ENCODE measurements at places on chromosomes 16 and 17.
A peak's percentile ranks its signal among the peaks of the same experiment; 100 is the strongest.

- no peak for DNase-seq
Observed at GRCh38 chr17:54482843-54483242, 417.8 kb upstream of the TOM1L1 start.

GRCh38 chr16:1923299-1924034 is 5.3 kb upstream of the HS3ST6 start:
- no peak for DNase-seq

- no peak for DNase-seq
Observed at GRCh38 chr17:58779446-58779845, 23.8 kb downstream of the PPM1E start.

- no peak for DNase-seq
Observed at GRCh38 chr17:57467801-57468200, 211.5 kb downstream of the MSI2 start.

- DNase-seq = no peak
Observed at GRCh38 chr16:85573696-85574641, 39.2 kb upstream of the GSE1 start.

- DNase-seq = no peak
Observed at GRCh38 chr17:56505154-56505756, 88.2 kb upstream of the NOG start.

- no peak for DNase-seq
Observed at GRCh38 chr17:8791910-8792270, 7.3 kb downstream of the MFSD6L start.

- DNase-seq = no peak
Observed at GRCh38 chr16:88651276-88651988, 579 bp upstream of the CYBA start.

DNA sequence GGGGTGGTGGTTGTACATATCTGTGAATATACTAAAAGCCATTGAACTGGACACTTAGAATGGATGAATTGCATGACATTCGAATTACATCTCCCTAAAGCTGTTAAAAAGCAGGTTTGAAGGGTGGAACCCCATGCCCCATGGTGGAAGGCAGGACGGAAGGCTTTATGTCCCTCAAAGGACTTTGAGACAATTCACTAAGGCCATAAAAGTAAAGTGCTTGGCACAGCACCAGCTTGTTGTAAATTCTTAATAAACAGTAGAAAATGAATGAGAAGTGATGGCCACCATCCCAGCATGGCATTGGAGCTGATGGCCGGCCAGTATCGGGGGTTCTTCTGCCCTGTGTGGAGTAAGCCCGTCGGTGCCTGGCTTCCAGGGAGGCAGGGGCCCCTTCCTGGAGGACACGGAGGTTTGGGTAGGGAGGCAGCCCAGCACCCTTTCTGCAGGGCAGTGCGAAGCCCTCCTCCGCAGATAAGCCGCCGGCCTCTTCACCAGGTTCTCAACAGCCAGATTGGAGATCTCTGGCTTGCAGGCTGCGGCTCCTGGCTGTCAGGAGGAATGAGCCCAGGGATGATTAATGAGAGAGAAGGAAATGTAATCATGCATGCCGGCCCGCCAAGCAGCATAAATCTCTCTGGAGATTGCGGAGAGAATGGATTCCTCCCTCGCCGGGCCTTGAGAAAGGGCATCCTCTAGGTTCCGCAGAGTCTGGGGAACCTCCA is 346.9 kb downstream of the FOXL1 start:
- no peak for DNase-seq

DNA sequence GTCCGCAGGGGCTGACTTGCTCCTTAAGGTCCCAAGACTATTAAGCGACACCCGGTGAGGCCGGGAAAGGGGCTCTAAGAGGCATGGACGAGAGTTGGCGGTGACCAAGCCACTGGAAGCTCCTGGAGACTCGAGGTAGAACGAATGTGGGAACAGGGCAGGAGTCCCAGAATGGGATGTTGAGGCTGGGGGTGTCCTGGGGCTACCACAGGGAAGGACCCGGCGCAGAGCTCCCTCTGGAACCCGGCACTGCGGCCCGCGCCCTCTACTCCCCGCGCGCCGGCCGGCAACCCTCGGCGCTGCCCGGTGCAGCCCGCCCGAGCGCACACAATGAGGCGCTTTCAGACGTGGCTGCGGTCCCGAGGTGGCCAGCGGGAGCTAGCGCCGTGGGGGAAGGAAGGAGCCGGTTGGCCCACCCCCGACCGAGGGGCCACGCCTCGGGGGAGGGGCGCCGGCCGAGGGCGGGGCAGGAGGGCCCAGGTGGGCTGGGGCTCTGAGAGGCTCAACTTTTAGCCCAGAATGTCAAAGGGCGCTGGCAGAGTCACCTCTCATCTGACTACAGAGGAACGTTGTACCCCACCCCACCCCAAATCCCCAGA is at the start of gene CHST6:
Gene CHST6, minus strand, starts transcription at position 366 of the 599 bp plus-strand sequence. CDS start 15,613 bp downstream, outside the sequence.
- no peak for DNase-seq

GRCh38 chr16:89759746-89760340 is 38.5 kb downstream of the ZNF276 start:
- no peak for DNase-seq

DNA sequence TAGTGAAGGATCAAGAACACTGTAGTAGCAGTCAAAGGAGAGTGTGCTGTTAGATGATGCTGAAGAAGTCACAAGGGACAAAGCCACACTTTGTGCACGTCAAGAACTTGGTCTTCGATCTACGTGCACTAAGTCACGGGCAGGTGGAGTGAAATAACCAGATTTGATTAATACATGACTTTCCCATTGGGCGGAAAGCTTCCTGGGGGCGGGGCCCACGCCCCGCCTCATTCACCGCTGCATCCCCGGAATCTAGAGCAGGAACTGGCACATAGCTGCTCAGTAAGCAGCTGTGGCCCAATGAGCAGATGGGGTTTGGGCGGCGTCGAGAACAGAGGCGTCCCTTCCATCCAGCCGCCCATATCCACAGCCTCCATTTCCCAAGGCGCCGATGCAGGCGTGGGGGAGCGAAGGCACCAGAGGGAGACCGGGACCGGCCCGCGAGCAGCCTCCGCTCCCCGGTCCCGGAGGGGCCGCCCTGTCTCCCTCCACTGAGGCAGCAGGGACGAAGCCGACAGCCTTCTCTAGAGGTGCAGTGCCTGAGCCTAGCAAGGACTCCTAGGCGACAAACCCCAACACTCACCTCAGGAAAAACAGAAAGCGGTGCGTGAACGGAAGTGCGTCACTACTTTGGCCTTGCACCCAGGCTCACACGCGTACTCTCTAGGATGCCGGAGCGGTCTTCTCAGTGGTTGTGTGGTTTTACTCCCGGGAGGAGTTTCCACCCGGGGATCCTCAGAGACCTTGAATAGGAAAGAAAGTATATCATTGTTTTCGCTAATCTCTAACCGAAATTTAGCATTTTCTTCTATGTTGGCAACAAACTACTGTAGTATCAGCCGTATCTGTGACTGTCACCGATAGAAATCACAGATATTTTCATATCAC is 4.9 kb downstream of the ZNF19 start:
- DNase-seq = peak; percentile 78

DNA sequence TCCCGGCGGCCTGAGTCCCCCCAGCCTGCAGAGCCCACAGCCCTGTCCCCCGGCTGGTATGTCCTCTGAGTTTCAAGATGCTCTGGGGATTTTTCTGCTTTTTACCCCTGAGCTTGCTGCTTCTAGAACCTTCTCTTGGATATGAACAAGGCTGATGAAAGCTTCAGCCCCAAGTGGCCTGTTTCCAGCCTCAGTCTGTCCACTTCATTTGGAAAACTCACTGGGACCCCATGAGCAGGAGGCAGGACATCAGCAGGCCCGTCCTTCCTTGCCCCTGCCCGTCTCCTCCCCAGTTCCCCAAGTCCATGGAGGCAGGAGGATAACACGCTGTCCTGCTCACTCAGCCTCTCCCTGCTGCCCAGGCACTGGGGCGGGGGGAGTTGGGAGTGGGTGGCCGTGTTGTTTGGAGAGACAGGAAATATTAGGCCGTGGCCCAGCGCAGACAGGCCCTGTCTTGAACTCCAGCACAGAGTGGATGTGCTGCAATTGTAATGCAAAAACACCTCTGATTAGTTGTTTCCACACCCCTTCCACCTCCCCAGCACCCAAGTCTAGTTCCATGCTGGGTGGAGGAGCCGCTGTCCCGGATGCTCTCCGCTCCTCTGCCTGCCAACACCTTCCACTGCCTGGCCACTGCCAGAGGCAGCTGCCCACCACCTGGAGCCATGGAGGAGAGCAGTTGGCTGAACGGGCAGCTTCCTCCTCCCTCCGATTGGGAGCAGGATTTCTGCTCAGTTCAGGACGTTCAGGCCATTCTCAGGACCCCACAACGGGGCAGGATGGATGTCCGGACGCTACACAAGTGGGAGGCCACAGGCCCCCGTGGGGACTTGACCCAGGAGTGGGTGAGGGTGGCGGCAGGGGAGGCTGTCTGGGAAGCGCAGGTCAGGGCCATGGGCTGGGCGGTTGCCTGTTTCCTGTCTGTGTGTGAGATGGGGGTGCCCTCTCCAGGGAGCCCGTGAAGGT is 216.9 kb upstream of the GSE1 start:
- no peak for DNase-seq

DNA sequence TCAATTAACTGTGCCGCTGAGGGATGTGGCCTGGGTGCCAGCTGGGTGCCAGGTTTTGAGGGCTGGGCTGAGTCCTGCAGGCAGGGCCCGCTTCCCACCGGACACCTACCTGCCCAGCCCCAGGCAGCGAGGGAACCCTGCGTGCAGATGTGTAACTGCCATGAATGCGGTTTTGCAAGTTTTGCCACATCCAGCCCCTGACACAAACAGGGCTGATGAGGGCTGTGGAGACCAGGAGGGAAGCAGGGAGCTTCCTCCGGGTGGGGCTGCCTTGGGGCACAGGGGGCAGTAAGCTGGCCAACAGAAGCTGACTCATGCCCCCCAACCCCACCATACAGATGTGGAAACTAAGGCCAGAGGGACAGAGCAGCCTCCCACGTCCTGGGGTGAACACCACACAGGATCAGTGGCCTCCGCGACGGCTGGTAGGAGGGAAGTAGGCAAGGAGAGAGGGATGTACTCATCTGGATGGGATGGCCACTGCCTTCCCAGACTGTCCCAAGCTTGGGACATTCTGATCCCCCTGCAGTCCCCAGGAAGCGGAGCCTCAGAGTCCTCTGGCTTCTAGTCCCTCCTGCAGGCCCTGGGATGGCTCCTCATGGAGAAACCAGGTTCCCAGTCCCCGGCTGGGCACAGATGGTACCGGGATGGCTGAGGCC is 1.6 kb downstream of the UBALD1 start:
- DNase-seq = peak; percentile 71

GRCh38 chr17:74525781-74526288 is 5.4 kb downstream of the CD300LB start:
- DNase-seq = peak; percentile 51

DNA sequence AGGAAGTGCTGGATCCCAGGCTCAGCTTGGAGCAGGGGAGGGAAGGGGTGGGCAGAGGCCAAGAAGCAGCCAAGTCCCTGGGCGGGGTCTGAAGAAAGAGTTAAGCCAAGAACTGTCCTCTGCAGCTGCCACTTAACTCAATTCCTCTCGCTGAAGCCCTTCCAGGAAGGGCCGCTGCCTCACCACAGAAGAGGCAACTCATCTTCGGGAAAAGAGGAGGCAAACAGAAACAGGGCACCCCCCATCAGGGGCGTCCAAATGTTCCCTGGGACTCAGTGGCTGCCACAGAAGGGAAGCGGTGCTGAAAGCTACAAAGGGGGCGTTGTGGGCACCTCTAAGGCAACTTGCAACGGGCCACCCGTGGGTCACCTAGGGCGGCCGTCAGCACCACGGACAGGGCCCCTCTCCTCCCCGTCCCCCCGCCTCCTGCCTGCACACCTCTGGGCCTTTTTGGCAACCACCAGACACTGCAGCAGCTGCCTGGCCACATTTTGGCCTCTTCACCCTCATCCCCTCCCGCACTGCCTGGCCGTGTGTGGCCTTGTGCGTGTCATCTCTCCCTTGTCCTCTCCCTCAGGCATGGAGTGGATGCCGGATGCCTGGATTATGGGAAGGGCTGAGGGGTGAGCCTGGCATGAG is 2.5 kb downstream of the TLCD3B start:
- DNase-seq = no peak

DNA sequence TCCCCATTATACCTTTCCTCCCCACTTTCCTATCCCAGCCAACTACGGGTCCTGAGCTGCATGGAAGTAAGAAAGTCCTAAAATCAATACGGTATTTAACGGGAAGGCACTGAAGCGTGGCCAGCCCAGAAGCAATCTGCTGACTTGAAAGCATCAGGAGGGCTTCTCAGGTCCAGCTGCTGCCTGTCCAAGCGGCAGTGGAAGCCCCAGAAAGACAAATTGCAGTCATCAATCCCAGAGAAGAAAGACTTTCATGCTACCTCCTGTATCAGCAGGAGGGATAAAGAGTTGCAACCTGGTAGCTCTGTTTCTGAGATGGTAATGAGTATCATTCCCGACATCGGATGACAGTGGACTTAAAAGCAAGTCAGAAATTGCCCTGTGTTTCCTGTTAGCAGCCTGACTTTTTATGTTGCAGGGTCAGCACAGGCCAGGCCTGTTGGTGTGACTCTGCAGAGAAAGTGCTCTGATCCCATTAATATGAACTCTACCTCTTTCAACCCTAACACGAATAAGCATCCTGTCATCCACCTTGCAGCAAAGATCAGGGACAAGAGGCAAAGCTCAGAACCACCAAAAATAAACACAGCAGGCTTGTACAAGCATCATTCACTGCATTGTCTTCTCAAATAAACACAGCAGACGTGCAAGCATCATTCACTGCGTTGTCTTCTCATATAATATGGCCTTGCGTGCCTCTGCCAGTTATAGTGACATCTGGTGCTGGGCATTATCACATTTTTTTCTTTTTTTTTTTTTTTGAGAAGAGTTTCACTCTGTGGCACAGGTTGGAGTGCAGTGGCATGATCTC is 358.6 kb upstream of the CDH11 start:
- DNase-seq = no peak

- no peak for DNase-seq
Observed at GRCh38 chr16:79543219-79543618, 57.3 kb downstream of the MAF start.

- DNase-seq = no peak
Observed at GRCh38 chr17:6651919-6652452, 424 bp downstream of the C17orf100 start.

- no peak for DNase-seq
Observed at GRCh38 chr17:77737442-77738265, 220.8 kb upstream of the TNRC6C start.

GRCh38 chr16:84577034-84577803 is 40.7 kb downstream of the COTL1 start:
- no peak for DNase-seq

- DNase-seq = no peak
Observed at GRCh38 chr17:50884439-50885311, 18.5 kb upstream of the TOB1 start.

DNA sequence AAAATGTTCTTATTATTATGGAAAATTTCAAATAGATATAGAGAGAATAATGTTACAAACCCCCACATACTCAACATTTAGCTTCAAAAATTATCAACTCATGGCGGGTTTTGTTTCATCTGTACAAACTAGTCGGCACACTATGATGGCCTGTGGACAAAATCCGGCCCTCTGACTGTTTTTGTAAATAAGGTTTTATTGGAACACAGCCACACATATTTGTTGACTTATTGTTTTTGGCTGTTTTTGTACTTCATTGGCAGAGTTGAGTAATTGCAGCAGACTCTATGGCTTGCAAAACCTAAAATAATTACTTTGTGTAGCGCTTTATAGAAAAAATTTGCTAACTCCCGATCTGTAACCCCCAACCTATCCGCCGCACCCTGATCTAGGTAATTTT is 41.4 kb upstream of the CLEC18A start:
- no peak for DNase-seq

- DNase-seq = no peak
Observed at GRCh38 chr16:26976873-26977272, 89.9 kb upstream of the C16orf82 start.
